ENCODE measurements at places on chromosomes 2 and 18.

DNA sequence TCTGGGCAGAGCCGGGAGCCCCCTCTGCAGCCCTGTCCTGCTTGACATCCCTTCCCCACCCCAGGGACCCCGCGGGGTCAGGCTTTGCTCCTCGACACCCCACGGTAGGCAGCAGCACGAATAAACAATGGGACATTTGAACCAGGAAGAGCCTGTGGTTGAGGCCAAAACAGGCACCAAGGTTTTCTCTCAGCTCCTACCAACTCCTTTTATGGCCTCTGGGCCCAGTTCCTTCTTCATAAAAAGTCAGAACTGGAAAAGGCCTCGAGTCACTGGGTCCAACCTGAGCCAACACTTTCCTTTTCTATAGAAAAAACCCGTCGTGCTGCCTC lies 20.6 kb downstream of the TEX44 start:
- no peak for DNase-seq

- no peak for DNase-seq
These were observed 271.3 kb upstream of the STON1 start for GRCh38 chr2:48258481-48259149.

DNA sequence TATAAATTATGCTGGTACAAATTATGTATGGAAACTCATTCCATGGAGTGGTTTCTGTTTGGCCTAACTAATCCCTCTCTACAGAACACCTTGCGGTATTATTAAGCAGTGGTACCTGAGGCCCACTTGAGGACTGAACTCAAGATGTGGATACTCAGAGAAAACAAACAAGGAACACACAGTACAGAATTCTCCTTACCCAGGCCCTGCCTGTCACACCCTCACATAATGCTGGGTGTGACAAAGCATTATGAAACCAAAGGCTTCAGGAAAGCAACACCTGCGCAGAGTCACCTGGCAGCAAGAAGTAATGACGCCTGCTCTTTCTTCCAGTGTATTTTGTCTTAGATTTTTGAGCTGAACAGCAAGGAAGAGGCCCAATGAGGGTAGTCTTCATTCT lies 264.7 kb downstream of the PAX3 start:
- DNase-seq, result no peak

DNA sequence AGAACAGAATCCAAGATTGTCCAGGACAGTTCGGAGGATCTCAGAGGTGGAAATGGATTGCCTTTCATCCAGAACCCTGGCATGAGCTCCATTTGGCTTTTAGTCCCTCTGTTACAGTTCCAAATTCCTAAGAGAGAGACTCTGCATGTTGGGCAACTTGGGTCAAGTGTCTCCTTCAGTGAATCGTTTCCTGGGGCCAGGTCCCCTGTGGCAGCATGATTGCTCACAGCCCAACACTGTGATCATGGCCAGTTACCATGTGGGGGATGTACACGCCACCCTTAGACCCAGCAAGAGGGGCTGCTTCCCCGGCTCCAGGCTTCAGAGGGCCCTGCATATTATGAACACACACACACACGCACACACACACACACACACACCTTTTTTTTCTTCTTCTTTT lies 118.6 kb upstream of the GLI2 start:
- DNase-seq, result no peak

DNA sequence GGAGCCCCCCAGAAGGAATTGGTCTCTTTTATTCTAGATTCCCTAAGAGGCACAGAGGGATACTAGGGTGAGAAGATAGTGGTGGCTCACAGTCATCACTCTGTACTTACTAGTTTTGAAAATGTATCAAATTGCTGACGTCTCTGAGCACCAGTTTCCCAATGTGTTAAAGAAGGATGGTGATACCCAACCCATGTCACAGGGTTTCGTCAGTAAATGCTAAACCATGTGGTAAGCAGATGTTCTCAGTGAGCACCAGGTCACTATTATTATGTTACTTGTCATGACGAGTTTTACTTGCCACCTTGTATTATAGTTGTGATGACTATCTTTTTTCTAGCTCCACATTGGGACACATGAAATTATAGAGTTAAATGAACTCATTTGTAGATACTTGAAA lies 54.7 kb downstream of the NEDD4L start:
- DNase-seq, result no peak

DNA sequence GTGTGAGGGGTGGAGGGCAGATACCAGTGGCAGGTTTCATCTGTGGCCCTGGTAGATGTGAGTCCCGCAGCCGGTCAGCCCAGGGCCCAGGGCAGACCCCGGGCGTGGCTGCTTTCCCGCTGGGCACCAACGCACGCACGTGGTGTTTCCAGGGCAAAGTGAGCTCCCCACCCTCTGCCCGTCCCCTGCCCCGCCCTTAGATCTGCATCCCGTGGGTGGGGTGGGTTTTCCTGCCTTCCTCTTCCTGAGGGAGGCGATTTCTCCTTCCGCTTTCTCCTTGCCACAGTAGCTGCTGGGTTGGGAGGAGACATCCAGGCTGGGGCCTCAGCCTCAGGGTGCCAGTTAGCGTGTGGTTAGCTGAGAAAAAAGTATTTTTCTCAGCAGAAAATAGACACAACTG lies 49.6 kb downstream of the ODC1 start:
- DNase-seq, result no peak

GRCh38 chr2:174605687-174606086 lies 8.1 kb upstream of the WIPF1 start:
- DNase-seq, result no peak

DNA sequence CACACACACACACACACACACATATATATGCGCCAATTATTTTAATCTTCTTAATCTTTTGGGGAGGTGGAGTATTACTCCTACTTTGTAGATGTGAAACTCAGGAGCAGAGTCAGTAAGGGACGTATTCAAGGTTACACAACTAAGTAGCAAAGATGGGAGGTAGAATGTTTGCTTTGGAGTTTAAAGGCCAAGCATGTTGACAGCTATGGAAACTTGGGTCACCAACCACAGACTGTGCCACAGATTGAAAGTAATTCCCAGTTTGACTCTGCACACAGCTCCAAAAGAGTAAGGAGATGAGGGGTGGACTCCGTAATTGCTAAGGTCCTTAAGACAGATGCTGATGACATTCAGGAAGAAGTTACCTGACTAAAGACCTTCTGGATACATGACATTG lies 124.8 kb upstream of the ITGB6 start:
- DNase-seq, result no peak
